NCI-H446 (cell line): ENCODE measurements at places on chromosomes 2 and 18.

DNA sequence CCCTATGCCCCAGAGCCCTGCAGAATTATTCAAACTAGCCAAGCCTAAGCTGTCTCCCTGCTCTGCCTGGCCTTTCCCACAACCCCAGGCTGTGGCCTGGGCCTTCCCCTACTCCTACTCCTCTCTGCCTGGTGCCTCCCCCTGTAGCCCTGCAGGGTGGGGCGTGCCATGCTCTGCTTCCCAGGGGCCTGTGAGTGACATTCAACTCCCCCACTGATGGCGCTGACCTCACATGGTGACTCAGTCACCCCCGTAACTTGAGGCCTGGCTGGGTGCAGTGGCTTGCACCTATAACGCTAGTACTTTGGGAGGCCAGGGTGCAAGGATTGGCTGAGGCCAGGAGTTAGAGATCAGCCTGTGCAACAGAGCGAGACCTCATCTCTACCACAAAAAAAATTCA is 60.6 kb downstream of the KIF1A start:
- no peak for DNase-seq

- DNase-seq: no peak
Measured at GRCh38 chr18:59742325-59743111, 45.3 kb upstream of the CCBE1 start.

GRCh38 chr2:48189552-48190228 is 283.4 kb upstream of the FBXO11 start:
- DNase-seq: no peak

GRCh38 chr18:33135951-33136660 is 304.4 kb downstream of the CCDC178 start:
- no peak for DNase-seq

DNA sequence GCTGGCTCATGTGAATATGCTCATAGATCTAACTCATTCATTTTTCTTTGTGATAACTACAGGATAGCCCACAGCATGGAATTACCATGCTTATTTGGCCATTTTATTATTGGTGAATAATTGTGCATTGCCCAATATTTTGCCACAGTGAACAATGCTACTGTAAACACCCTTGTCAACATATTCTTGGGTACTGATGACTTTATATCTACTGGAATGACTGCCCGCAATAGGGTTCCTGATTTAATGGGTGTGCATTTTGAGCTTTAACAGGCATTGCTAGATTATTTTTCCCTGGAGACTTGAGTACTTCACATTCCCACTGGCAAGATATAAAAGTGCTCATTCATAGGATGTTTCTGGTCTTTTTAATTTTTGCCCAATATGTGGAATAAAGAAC is 42.7 kb upstream of the EVA1A start:
- DNase-seq: no peak
